Activated CD8-positive, alpha-beta memory T cell treated with anti-CD3 and anti-CD28 coated beads for 24 hours (primary cell): ENCODE measurements at places on chromosomes 5 and 9.

DNA sequence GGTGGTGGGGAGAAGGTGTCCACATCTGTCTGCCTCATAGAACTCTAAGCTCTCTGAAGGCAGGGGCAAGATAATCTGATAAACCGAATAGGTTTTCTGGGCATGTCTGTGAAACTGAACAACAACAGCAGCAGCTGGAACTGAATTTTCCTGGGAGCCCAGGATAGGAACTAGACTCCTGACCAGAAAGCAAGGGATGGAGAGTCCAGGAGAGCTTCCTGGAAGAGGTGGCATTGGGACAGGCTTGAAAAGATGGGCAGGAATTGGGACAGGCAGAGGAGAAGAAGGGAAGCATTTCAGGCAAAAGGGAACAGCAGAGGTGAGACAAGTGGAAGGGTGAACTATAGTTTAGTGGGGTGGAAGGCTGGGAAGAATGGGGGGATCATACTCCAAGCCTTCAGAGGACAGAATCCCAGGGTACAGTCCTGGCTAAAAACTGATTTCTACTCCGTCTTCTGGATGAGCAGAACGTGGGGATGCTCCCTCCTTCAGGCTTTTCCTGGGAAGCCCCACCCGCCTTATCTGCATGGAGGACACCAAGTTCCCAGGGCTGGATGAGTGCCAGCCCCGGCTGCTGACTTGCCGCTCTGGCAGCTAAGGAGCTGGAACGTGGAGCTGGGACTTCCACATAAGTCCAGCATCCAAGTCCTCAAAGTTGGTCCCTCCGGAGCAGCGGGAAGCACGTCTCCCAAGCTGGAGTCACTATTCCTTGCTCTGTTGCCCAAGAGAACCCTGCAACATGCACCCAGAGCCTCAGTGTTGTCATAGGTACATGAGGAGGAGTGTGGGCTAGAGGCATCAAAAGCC lies 13.9 kb upstream of the KIF12 start:
- no peak for DNase-seq

DNA sequence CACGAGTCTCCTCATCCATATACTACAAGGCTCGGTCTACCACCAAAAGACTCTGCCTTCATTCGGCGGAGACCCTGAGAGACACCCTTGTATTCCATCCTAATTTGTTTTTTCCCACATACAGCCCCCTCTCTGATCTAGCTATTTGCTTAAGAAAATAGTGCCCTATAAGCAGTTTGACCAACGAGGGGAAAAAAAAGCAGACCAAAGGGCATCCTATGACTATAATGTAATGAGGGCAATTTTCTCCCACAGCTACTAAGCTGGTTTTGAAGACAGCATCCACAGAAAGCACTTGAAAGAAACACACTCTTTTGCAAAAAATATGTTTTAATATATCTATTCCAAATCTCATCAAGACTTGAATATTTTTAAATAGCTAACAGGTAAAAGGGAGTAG lies 147.8 kb downstream of the MLLT3 start:
- no peak for DNase-seq

- no peak for DNase-seq
These were observed 42.1 kb upstream of the MAST4 start for GRCh38 chr5:66553916-66554575.

- no peak for DNase-seq
These were observed 1626.7 kb upstream of the ACO1 start for GRCh38 chr9:30757723-30758122.

GRCh38 chr9:20611691-20612287 lies 10.5 kb downstream of the MLLT3 start:
- no peak for DNase-seq

DNA sequence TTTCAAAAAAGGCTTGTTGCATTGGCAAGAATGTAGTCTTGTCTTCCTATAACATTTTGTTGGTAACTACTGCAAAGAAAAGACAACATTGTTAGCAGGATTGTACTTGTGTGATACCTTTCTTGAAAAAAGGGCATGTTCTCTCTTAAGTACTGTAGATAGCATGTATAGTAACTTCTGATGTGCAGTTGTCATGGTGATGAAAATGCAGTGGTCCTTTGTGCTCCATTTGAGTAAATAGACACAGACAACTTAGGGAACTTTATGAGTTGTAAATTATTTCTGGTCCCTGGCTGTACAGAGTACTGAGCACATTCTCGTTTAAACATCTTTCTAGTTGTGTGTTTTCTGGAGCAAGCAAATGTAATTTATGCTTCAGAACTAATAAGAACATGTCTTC lies 103.3 kb downstream of the CD180 start:
- no peak for DNase-seq

DNA sequence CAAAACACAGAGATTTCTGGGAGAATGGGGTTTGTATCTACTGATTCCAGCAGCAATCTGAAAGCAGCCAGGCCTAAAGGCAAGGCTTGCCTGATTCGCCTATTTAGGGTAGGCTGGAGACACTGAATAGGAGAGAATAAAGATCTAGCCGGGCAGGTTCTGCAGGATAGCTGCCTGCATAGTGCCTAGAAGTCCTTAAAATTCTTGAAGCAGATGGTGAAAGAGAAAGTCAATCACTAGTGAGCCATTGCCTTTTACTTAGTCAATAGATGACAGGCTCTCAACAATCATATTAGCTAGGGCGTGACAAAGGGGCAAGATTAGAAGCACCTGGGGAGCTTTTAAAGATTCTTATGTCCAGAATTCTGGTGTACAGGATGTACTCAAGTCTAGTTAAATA lies 522.7 kb downstream of the HTR1A start:
- DNase-seq, result no peak

- DNase-seq, result no peak
These were observed 214.4 kb upstream of the RORB start for GRCh38 chr9:74282526-74283253.

DNA sequence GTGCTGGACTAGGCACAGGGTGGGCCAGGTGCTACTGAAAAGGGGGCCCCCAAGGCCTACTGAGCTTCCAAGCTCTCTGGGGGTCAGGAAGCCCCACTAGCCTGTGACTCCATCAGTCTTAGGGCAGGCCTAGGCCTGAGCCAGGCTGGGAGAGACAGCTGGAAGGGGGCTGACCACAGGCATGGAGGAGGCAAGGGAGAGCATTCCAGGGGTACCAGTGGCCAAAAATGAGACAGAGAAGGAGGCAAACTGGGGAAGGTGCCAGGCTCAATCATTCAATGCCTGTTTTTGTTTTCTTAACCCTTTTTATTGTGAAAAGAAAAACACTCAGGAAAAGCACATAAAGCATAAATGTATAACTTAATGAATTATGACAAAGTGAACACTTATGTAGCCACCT lies 26.2 kb upstream of the TCF7 start:
- DNase-seq, result peak; percentile 60

- no peak for DNase-seq
These were observed 408.9 kb upstream of the MPDZ start for GRCh38 chr9:13688223-13688989.

DNA sequence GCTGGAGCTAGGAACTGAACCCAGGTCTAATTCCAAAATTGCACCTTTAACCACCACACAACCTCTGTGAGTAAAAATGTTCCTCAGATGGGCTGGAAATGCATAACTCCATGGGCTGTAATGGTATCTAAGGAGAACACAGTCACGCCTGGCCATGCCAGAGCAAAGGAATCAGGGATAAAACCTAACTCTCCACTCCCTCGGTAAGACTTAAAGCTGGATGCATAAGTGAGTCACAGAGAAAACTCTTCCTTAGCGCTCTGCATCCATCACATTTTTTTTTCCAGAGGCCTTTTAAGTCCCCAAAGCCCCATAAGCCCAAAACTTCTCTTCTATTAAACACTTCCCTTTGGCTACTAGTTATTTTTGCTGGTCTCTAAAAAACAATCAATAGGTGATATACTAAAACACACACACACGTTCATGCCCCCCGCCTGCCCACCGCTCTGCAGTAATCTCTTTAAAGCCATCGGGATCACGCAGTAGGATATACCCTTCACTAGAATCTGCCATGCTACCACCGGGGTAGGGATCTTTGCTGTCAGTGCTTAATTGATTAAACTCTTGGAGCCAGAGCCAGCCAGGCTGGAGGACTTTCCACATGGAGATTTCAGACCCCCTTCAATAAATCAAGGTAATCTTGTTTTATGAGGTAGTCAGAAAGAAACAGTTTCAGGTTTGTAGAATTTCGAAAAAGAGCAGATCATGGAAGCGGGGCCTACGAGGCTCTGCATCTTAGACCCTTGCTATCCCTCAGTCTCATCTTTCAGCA lies 212.9 kb downstream of the MAPKAP1 start:
- DNase-seq, result no peak

GRCh38 chr5:171629628-171630349 lies 155.8 kb upstream of the SMIM23 start:
- DNase-seq, result no peak

DNA sequence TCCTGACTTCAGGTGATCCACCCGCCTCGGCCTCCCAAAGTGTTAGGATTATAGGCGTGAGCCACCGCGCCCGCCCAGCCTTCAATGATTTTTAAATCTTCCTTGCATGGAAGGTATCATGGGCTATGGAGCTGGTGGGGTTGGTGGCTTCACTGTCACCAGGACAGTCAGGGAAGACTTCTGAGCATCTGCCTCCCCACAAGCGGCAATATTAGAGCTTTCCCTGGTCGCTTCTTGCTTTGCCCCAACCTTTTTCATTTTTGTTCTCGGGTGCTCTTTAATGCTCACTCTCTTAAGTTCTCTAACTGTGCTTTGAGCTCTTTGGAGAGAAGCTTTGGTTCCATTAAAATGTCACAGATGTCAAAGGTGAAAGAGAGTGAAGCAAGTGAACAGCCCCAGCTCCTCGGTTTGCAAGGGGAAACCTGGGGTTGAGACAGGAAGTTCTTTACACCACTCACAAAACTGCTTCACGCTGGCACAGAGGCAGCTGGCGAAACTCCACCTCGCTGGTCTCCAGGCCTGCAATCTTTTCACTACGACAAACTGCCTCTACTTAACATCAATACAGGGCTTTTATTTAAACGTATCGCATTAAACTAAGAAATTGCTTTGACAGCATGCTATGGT lies 142.5 kb upstream of the RETREG1 start:
- peak; percentile 59 for DNase-seq

DNA sequence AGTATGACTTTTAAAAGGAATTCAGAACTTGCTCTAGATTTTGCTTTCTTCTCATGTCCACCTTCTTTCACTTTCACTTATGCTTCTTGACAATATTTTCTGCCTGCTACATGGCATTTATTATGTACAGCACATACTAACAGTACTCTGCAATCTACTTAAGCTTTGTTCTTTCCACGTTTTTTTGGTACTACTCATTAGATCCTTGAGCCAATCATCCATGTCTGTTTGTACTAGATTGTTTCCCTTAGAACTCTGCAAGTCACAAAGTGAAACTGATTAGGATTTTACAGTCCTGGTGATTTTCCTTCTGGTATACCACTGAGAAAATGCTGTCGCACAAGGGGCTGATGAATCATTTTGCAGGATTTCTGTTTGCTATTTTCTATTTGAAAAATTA lies 78.3 kb downstream of the PARP8 start:
- DNase-seq, result no peak

- DNase-seq, result no peak
These were observed 476.0 kb upstream of the CD180 start for GRCh38 chr5:67672636-67673035.

DNA sequence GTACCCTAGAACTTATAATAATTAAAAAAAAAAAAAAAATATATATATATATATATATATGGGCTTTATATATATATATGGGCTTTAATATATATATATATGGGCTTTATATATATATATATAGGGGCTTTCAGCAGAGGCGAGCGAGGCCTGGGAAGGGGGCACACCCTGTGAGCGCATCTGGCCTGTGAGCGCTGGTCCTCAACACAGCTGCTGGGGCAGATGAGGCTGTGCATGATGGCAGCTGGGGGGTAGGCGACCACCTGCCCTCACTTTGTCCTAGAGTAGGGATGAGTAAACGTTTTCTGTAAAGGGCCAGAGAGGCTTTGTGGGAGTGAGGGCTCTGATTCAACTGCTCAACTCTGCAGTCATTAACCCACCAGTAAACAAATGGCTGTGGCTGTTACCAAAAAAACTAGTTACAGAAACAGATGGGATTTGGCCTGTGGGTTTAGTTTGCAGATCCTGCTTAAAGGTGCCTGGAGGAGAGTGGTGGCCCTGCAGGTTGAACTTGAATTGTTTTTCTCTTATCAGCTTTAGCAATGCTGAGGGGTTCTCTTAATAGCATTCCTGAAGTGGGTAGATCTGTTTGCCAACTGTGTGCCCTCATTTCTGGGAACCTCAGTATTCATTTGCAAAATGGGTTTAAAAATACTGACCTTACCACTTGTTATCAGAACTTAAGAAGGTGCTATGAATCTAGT lies 88.1 kb upstream of the EPB41L4B start:
- DNase-seq, result no peak

DNA sequence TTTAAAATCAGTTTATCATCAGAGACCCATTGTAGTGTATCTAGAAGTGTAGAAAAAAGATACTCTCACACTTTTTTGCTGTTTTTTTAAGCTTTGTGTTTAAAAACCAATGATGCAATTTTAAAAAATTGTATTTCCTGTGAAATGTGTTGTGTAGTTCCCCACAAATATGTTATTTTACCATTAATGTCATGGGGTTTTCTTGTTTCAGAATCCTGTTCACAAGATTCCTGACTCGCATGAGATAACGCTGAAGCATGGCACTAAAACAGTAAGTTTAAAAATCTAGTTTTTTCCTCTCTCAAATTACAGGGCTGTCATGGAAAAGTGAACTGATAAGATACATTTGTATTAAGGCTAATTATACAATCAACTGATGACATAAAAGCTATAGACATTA lies 58.6 kb downstream of the WDR70 start:
- no peak for DNase-seq

GRCh38 chr5:24497591-24498157 lies 147.1 kb downstream of the CDH10 start:
- no peak for DNase-seq
